RPMI8226 (cell line): ENCODE measurements at places on chromosomes 7 and 10.

GRCh38 chr7:129468087-129468486, 33.9 kb downstream of the STRIP2 start:
- DNase-seq = no peak

DNA sequence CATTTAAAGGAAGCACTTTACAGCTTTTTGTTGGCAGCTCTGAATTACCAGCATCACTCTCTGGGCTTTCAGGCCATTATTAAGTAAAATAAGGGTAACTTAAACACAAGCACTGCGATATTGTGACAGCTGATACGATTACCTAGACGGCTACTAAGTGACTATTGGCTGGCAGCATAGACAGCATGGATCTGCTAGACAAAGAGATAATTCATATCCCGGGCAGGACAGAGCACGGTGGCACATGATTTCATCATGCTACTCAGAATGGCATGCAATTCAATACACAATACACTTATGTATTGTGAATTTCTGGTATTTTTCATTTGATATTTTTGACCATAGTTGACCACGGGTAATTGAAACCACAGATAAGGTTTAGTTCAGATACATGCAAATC, 522.0 kb upstream of the LRRN3 start:
- no peak for DNase-seq

DNA sequence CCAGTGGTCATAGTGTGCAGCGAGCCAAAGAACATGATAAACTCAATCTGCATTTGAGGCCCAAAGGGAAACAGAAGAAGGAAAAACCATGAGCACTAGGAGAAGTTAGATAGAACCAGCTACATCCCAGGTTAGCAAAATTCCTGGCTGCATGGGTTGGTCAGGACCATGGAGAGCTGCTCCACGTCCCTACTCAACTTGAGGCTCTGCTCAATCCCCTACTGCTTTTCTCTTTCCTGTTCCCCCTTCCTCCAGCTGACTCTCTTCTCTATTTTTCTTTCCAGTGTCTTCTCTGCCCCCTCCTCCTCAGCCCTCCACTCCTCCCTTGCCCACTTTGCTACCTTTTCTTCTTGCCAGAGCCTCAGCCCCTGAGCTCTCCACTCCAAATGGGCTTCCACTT, 21.9 kb upstream of the VSIR start:
- peak; percentile 46 for DNase-seq

DNA sequence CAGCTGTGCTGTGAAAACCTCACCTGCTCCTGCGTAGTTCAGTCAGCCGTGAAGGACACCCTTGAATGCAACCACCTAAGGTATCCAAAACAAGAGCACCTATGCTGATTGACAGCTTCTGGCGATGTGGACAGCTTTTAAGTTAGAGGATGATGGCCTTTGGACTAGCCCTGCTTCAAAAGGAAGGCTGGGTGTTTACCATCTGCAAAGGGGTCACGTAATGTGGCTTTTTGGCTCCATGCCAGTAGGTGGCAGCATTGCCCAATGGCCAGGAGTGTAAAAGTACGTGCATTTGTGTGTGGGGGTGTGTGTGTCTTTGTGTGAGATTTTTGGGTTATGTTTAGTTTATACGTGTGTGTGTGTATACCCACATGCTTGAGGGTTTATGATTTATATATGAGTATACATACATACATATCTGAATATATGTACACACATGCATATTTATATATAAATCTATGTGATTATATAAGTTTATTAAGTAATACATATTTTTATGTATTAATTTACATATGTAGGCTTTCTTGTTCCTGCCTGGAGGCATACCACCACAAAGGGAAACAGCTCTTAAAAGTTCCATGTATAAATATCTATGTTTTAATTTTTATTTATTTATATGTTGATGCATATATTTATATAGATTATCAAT, 236.3 kb upstream of the ANKRD30A start:
- DNase-seq = peak; percentile 63

- DNase-seq = no peak
Measured at GRCh38 chr7:98555403-98555802, 61.7 kb upstream of the NPTX2 start.

GRCh38 chr10:93850031-93851015, 43.5 kb upstream of the SLC35G1 start:
- DNase-seq = no peak

- DNase-seq = no peak
Measured at GRCh38 chr10:122078965-122079795, 90.2 kb downstream of the TACC2 start.

DNA sequence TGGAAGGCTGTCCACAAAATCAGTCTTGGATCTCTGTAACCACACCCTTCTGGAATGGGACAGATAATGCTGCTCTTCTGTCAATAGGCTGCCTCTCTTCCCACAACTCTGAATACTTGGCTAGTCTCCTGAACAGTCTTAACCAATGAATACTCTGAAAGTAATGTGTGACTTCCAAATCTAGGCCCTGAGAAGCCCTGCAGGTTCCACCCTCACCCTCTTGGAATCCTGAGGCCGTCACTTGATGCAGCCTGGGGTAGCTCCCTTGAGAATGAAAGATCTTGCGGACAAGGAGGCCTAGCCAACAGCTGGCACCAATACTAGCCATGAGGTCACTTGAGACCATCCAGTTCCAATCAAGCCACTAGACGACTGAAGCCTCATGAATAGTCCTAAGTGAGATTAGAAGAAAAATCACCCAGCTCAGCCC, 109.2 kb downstream of the ARHGAP12 start:
- no peak for DNase-seq

DNA sequence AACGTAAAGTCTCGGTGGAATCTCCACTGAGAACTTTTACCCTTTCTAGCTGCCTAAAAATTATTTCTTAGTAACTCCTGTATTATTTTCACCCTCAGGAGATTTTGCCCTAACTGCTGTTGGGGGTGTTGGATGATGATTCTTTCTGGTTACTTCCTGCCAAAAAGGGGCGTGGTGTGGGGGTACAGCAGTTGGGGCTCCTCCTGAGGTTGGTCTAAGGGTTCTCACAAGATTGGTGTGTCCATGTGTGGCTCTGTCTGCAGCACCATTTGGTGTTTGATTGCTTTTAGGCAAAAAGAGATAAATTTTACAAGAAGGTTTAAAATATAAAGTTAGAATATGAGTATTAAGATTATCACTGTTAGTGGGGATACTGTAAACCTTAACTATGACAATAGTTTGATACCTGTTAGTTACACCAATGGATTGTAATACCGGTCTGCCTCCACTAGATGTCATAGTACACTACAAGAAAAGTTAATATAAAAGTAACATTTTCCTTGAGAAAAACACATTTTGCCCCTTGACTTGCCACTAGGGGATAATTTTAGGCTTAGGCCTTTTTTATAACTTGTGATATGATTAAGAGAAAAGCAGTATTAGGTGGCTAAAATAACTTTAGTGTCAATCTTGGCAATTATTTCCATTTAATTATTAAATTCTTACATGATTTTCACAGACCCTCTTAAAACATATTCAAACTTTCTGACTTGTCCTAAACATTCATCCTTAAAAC, 928.7 kb downstream of the IPMK start:
- DNase-seq = peak; percentile 20

DNA sequence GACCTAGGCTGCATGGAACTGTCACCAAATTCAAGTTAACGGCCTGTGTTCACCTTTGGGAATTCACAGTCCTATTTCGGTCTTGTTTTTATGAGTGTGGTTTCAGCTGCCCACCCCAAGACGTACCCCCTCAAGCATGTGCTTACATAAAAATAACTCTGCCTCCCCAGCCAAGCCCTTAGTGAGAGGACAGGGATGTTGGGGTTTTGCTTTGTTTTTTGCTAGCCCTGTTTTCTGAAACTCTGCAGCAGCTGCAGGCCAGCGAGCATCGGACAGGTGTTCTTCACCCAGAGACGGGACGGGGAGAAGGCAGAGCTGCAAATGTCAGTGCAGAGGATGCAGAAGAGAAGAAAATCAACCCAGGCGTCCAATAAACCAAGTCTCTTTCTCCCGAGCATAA, 13.5 kb downstream of the CHST15 start:
- peak; percentile 77 for DNase-seq

DNA sequence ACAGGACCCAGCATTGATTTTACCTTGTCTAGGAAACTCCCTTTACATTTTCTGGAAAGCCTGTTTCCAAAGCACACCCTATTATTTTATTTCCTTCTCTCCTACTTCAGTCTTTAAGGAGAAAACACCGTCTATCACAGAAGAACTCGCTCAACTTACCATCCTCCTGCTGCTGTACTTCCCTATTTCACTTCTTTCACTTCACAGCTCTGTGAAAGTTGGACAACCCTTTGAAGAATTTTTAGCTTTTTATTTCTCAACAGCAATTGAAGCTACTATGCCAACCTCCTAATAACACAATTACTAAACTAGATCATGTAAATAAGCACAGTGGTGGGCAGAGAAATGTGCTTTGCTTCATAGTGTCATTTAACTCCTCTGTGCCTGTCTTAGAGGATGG, 166.5 kb downstream of the TFEC start:
- no peak for DNase-seq

DNA sequence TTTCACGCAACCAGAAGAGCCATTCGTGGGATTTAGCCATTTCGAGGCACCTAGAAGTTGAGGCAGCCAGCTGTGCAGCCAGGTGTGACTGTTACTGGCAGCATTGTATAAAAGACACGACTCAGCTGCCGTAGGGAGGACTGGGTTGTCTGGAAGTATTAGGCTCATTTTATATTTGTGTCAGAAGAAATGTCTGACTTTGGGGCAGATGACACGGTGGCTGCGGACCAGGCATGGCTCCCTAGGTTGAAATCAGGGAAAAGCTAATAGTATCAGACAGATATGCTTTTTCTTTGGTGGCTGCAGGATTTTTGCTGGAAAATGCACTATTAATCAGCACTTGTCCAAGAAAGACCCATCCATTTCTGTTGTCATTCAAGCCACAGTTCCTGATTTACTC, 4.2 kb upstream of the DPYSL4 start:
- no peak for DNase-seq

GRCh38 chr10:131000743-131001142, 310.8 kb downstream of the TCERG1L start:
- DNase-seq = no peak

- DNase-seq = no peak
Measured at GRCh38 chr10:13338390-13339110, 9.5 kb downstream of the SEPHS1 start.

GRCh38 chr10:67088036-67088435, 162.2 kb downstream of the LRRTM3 start:
- no peak for DNase-seq

GRCh38 chr7:47953822-47954221, 5.6 kb upstream of the PKD1L1 start:
- no peak for DNase-seq

DNA sequence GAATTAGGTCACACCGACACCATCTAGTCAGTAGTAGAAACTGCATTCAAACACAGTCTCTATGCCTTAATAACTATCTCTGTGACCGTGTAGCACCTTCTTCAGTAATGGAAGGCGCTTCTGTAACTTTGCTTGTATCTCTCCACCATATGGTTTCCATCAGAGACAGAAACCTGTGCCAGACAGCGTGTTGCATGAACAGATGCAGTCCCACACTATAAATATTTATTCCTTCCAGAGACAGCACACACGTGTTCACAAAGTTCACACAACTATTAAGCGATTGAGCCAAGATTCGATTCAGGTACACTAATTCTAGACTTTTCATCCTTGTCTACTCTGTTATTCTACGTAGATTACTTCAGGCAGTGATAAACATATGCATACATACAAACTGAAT, 873.9 kb upstream of the MBL2 start:
- DNase-seq = no peak

- DNase-seq = peak; percentile 78
Measured at GRCh38 chr7:150983893-150984368, 5.8 kb upstream of the KCNH2 start.

DNA sequence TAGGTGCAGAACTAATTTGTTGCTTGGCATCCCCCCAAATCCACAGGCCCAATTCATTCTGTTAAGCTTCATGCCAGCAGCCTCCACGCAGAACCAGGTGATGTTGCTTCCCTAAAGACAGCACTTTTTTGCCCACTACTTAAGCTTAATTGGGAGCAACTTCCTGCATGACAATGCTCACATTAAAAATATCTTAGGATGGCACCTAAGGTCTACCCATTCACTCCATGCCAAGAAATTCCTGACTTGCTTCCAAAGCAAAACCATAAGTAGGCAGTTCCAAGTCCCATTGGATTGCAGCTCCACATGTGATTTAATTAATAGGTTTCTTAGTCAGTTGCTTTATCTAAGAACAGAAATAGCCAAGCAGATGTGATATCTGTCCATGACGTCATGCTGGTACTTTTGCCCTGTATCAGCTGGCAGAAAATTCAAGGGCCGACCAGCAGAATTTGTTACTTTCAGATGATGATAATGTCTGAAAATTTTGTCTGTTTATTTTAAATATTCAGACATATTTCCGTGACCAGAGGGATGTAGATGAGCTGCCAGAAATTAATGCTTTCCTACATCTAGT, 325.5 kb downstream of the LHFPL3 start:
- DNase-seq = no peak

GRCh38 chr7:122423591-122423990, 119.0 kb upstream of the FEZF1 start:
- no peak for DNase-seq

- no peak for DNase-seq
Measured at GRCh38 chr7:23235813-23236221, 10.8 kb upstream of the GPNMB start.

DNA sequence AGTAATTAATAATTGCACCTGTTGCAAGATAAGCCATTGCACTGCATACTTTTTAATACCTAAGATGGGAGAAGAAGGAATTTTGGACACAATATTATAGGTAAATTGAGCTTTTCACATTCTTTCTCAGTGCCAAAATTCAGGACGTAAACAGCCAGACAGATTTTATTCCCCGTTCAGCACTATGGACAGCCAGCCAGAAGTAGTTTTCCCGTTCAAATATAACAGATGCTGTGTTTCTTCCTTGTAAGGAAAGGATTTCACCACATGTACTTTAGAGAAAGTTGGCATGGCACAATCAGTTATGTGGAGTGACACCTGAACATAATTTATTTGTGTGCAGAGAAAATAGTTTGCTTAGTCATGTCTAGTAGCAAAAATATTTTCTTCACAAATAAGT, 34.8 kb downstream of the SEMA3E start:
- DNase-seq = no peak

DNA sequence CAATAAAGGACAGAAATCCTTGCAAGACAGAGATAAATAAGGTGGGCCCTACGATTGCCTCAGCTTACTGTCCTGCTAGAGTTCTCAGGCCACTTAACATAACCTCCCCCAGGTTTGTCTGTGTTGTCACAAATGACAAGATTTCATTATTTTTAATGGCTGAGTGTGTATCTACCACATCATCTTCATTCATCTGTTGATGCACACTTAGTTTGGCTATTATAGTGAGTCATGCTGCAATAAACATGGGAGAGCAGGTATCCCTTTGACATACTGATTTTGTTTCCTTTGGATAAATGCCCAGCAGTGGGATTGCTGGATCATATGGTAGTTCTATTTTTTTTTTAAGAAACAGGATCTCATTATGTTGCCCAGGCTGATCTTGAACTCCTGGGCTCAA, 60.6 kb downstream of the PRTFDC1 start:
- DNase-seq = no peak

DNA sequence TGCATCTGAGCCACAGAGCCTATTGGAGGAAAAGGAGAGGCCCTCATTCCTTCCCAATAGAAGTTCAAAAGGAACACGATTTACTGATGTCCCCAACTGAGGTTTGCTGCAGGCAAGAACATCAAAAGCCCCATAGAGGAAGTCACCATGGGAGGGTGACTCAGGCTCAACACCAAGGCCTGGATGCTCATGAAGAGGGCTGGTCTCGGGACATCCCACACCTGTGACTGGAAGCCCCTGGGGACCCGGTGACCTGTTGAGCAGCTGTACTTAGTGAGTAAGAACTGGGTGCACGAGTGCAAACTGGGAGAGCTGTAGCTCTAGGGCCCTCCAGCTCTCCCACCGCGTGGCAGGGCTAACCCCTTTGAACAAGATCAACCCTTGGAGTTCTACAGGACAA, 38.0 kb downstream of the CYTH3 start:
- no peak for DNase-seq
